A172 (cell line): ENCODE measurements at places on chromosomes 7 and 10. TPM values are rescaled to one million over a fixed set of nuclear protein-coding genes. Genes with fewer than 3 reads are reported as not detected.

DNA sequence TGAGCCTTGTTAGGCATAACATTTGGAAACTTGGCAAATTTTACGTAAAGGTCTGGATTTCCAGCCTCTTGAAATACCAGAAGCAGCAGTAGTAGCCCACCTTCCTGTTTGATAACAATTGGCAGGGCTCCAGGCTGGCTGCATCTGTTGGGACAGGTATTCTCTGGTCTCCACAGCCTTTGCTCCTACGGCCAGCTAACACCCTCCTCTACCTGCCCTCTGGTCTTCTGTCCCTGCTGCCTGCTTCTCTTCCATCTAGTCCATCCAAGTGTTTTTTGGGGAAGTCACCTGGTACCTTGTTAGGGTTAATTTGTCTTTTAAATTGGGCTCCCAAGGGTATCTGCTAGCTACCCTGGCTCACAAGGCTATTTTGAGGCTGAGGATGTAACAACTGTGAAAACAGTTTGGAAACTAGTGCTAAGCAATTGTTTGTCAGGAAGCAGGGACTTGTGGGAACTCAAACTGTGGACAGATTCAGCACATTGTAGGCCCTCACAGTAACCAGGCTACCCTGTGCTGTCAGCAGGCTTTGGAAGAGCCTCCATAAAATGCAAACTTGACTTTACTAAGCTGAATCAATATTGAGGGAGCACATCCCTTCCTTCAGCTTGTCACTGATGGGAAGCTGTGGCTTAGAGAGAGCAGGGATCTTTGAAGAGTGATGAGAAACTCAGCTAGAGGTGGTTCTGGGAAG is 8.5 kb downstream of the RPS24 start:
- DNase-seq: no peak

DNA sequence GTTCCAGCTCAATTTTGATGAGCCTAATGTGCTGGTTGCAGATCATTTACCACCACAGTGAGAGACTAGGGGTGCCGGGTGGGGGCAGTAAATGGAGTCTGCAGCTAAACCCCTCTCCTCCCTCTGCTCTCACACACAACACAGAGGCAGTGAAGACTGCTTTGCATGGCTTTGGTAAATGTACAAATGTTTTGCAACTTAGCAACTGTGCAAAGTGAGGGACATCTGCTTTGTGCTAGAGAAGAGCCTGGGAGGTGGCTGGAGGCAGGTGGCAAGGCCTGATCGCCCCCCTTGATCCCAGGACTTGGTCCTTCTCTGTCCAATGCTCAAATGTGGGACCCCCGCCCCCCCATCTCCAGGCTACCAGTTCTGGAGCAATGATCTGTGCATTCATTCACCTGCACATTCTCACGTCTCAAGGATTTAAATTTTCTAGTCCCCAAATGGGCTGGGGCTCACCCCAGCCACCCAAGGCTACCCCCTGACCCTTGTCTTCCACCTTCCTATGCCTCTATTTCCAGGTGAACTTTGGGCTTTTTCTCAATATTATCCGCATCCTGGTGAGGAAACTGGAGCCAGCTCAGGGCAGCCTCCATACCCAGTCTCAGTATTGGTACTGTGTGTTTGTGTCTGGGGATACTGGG is 11.6 kb downstream of the GHRHR start:
- DNase-seq: no peak

The TNS3 gene
- total RNA-seq: 95.2 and 97.2 TPM in 2 replicates

The ATG9B gene
- not detected in 2 replicates for total RNA-seq

DNA sequence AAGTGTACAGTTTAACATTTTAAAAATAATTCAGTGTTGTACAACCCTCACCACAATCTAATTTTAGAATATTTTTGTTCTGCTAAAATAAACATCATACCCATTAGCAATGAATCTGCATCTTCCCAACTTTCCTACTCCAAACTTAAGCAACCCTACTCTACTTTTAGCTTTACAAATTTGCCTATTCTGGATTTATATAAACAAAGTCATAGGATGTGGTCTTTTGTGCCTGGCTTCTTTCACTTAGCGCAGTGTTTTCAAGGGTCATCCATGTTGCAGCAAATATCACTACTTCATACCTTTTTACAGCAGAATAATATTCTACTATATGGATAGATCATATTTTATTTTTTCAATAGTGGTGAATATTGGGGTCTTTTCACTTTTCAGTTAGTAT is 18.9 kb downstream of the CALML3 start:
- DNase-seq: no peak

The NKX1-2 gene
- total RNA-seq: 0.22 TPM in 1 of 2 replicates, not detected in the other

The EPO gene
- not detected in 2 replicates for total RNA-seq

The FAM25A gene
- not detected in 2 replicates for total RNA-seq

DNA sequence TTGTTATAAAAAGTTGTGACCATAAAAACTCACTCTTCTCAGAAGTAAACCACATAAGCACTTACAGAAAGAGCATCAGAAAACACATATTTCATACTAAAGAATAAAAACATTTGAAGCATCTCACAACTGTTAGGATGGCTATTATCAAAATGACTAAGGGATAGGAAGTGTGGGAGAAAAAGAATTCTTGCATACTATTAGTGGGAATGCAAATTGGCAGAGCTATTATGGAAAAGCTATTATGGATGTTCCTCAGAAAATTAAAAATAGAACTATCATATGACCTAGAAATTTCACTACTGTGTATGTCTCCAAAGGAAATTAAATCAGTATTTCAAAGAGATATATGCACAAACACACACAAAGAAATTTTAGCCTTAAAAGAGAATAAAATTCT is 25.2 kb upstream of the POT1 start:
- no peak for DNase-seq
